ENCODE measurements at places on chromosomes 3 and 15.

GRCh38 chr3:73999501-73999900 lies 374.8 kb upstream of the PDZRN3 start:
- DNase-seq, result no peak

DNA sequence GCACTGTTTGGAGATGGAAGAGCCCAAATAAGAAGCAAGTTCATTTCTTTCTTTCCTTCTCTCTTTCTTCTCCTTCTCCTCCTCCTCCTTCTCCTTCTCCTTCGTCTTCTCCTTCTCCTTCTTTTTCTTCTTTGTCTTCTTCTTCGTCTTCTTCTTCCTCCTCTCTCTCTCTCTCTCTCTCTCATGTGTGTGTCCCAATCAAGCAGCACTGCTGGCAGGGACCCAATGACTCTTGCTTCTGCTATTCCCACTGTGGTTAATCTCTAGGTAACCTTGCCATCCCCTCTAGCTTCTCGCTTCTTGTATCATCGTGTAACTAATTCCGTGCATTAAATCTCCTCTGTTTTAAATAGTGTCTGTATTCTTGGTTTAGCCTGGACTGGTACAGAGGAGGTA lies 26.1 kb upstream of the ZNF280D start:
- no peak for DNase-seq

- DNase-seq, result no peak
Observed at GRCh38 chr15:101795455-101795854, 7.9 kb upstream of the OR4F6 start.

GRCh38 chr15:81043281-81043934 lies 42.7 kb downstream of the TLNRD1 start:
- DNase-seq, result no peak

Data from activated CD8-positive, alpha-beta T cell treated with anti-CD3 and anti-CD28 coated beads for 36 hours (primary cell).